Naive thymus-derived CD4-positive, alpha-beta T cell (primary cell): ENCODE measurements at places on chromosomes 3 and 15. TPM values are rescaled to one million over a fixed set of nuclear protein-coding genes. Genes with fewer than 3 reads are reported as not detected.

GRCh38 chr3:52554026-52554755, 17.8 kb downstream of the UQCC5 start:
- H3K27me3 ChIP-seq: no peaks in the 10 kb centered on the region
- H3K4me1 ChIP-seq: no peaks in the 10 kb centered on the region
- peaks cover 27% of the 10 kb centered on the region for H3K36me3 ChIP-seq

DNA sequence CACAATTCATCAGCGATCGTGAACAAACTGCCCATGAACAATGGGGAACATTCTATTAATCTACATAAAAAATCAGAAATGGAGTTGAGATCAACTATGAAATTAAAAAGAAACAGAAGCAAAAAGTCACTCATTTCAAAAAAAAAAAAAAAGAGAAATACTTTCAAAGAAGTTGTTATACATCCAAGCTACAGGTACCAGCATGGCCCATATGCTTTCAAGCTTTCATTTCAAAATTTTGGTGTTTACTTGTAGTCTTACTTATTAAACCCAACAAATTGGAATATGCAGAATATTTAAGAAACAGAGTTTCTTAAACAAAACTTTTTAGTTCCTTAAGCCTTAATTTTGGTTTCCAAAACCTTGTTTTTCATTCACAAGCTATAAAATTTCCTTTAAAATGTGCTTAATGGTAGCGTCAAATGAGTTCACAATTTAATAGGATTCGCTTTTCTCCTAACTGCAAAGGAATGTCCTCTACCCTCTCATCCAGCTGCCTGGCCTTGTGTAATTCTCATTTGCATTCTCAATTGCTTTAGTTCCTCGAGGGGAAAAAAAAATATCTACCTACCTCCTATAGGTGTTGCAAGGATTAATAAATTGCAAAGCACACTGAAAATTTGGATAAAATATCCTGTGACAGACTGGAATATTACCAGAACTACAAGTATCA, 565.2 kb downstream of the ROBO1 start:
- no peak for DNase-seq
- H3K4me1 ChIP-seq: no peaks in the 10 kb centered on the region
- H3K27me3 ChIP-seq: no peaks in the 10 kb centered on the region
- H3K27ac ChIP-seq: no peak overlapping the region

DNA sequence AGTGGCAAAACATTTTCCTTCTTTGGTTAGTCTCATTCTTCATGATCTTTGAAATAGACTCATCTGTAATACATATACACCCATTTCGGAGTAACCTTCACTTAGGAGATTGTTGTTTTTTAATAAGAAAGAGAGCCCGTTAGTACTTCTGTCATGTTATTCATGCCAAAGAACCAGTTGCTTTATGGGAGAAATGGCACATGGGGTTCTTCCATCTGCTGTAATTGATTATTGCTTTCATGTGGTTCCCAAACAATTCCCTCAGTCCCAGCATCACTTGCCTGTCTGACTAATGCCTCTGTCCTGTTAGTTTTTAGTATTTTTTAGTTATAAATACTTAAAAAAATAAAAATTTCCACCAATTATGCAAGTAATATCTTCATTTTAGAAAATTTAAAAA, 33.8 kb upstream of the FAH start:
- H3K27ac ChIP-seq: no peak overlapping the region
- H3K27me3 ChIP-seq: no peaks in the 10 kb centered on the region
- no peak overlapping the region for H3K4me3 ChIP-seq
- DNase-seq: no peak

GRCh38 chr3:120280566-120280965, 4.5 kb downstream of the GPR156 start:
- no peaks in the 10 kb centered on the region for H3K36me3 ChIP-seq
- H3K27me3 ChIP-seq: no peaks in the 10 kb centered on the region
- DNase-seq: no peak

Gene CPLX3
- 0.28 and 0.60 TPM in 2 replicates for total RNA-seq
